Stomach (tissue), 19 donors: ENCODE measurements at places on chromosomes 3 and 15. TPM values are rescaled to one million over a fixed set of nuclear protein-coding genes. Genes with fewer than 3 reads are reported as not detected.

DNA sequence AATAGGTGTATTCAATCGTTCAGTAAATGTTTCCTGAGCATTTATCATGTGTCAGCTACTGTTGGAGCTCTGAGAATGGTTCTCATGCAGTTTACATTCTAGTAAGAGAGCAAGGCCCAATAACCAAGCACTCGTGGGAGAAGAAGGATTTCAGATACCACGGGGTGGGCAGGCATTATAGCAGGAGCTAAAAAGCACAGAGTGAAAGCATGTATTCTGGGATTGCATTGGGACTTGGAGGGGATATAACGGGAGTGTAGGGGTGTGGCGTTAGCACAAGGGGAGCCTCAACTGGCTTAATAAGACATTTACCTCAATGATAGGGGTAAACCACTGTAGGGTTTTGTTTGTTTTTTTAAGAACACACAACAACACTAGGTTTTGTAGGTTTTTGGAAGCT lies 1.6 kb upstream of the SIAH2 start:
- DNase-seq: no peak

DNA sequence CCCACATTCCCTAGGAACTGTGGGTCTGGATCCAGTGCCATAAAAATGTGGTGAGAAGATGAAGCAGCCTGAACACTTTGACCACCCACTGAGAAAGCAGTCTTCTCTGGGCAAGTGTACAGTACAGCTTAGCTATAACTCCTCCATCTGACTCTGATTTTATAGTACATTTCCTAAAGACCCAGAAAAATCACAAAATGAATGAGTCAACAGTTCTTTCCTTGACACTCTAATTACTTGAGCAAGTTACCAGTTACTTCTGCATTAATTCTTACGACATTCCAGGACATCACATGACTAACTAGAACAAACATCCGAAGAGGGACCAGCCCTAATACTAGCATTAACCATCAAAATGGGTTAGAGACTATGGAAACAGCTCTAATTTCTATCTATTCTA lies 148.1 kb upstream of the PEX5L start:
- DNase-seq: no peak

DNA sequence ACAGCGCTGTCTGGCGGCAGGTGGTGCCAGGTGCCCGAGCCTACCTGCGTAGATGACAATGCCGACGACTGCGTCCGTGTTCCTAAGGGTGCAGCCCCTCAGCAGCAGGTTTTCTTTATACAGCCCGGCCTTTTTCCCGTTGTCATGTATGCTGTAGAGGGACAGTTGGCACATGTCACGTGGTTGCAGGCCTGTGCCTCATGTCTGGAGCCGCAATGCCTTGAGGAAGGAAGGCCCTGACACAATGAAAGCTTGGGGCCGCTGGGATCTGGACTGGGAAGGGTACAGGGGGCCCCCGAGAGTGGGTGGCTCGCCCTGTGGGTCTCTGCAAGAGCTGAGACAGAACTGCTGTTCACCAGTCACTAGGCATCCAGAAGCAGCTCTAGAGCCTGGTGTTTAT lies 136.0 kb downstream of the ATP10A start:
- DNase-seq: no peak

GRCh38 chr3:37694284-37694675 lies 167.4 kb upstream of the CTDSPL start:
- DNase-seq: peak; percentile 77

THAP10 gene
- total RNA-seq: 0.72 TPM

FETUB gene
- total RNA-seq: not detected

DNA sequence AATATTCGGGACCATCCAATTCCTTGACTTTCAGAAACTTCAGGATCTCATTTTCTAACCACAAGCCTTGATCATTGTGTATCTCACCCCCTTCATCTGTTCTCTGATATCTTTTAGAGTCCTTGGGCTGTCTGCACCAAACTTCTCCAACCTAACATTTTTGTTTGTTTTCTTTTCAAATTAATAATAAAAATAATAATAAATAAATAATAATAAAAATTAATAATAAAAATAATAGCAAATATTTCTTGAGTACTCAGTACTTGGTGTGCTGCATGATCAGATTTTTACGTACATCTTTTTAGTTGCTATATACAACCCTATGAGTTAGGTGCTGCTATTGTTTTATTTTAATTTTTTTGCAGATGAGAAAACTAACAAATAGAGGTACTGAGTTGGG lies 70.2 kb upstream of the TPRG1 start:
- DNase-seq: no peak
